ENCODE measurements at places on chromosomes 7 and 10.

- DNase-seq, result no peak
Measured at GRCh38 chr7:94509264-94509886, at the start of gene CASD1. TSS of gene CASD1 (plus strand) at chr7:94509809. CDS start at chr7:94510085, 276 bp downstream.

DNA sequence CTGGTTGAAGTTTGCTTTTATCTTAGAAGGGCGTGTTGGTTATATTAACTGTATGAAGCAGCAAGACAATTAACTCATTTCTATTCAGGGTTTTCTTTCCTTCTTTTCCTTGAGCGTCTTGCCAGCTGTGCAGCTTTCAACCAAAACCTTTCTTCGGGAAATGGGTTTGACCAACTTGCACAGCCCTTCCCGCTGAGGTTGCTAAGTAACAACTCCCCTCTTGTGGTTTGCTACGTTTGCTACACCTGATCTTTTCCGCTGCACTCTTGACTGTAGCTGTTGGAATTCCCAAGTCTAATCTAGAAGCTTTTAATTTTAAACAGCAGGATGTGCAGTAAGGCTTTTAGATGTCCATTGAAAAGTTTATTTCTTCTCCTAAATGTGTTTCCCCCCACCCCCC, 116.9 kb downstream of the CDCA7L start:
- DNase-seq, result no peak

DNA sequence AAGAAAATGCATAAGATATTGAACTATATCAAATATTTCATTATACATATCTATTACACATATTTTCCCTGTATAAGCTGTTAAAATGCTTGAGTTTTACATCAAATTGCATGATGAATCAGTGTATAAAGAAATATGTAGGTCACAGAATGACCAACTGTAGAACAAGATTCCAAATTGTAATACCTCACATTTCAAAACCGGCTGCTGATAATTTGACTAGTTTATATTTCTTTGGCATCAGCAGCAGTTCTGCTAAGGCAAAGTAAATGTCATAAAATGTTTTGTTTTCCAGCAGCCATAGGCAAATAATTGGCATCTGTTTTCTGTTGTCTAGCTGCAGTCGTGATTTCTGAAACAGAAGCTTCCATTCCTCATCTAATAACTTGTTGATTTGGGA, 633.9 kb downstream of the ARL4A start:
- no peak for DNase-seq

DNA sequence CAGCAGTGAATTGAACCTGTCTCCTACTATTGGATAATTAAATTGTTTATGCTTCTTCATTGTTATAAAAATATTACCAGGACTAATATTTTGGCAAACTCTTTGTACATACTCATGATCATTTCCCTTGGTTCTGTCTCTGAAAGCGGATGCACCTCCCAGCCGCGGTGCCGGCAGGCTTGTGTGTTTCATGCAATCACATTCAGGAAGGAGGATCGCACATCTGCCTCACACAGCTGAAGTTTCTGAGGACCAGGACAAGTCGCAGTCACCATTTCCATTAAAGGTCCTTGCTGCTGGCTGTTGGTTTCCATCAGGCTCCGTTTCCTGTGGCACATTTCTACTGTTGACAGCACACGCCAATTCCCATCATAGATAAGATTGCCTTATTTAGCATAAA, 117.8 kb upstream of the SHH start:
- no peak for DNase-seq

DNA sequence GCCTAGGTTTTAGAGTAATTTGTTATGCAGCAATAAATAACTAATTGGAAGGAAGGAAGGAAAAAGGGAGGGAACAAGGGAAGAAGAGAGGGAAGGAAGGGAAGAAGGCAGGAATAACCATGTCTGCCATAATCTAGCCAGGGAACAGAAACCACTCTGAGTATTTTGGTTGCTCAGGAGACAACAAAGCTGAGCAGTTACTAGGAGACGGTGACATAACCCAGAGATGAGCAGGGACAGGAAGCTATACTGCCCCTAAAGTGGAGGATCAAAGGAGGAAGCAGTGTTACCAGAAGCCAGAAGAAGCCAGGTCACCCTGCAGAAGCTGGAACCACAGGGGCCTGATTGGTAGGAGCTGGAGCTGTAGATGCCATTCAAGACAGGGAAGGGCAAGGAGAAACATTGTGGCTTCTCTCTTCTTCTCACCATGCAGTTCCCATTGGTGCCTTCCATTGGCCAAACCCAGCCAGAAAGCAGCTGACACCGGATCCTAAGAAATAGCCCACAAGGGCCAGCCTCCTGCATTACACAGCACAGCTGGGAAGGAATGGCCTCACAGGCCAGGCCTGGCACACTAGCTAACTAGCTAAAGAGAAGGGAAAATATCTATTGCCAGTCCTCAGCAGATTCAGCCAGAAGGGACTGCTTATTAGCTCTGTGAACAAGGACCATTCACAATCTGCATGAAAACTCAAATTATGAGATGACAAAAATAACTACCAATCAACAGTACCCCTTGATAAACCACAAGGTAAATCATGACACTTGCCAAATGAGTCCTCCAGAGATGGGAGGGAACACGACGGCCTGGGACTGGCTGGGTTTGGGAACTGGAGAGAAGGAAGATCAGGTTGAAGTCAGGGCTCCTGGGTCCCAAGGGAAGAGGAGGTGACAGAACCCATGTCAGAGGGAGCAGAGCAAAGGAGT, 184.5 kb upstream of the NFE2L3 start:
- DNase-seq, result no peak

DNA sequence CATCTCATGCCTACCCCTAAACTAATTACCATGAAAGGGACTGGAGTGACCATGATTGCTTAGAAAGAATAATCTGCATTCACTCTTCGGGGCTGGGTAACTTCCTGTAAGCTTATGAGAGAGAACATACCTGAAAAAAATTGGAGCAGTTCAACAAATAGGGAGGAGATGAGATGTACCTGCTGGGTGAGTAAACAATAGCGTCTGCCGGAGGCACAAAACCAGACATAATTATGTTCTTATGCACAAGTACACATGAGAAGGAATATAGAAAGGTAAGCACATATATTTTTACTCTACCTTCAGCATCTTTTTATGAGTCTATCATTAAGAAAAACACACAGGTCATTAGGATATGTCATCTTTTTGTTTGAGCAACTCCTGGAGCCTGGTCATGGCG, 224.6 kb upstream of the FERD3L start:
- DNase-seq, result no peak

DNA sequence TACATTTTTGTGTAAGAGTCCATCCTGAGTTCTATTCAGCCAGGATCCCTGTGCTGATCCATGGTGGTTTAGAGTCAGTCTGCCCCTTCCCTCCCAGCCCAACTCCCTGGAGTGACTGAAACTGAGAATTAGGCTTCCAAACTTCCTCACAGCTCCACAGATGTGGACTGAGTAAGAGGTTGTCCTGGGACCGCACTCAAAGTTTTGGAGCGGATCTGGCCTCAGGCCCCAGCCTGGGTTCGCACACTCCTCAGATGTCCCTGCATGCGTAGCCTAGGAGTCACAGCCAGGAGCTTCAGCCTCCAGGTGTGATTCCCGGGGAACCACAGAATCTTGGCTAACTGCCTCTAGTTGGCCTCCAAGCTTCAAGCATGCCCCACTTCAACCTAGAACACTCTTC, 218.1 kb downstream of the C7orf25 start:
- no peak for DNase-seq

- no peak for DNase-seq
Measured at GRCh38 chr10:44843484-44843883, 67.7 kb upstream of the TMEM72 start.

DNA sequence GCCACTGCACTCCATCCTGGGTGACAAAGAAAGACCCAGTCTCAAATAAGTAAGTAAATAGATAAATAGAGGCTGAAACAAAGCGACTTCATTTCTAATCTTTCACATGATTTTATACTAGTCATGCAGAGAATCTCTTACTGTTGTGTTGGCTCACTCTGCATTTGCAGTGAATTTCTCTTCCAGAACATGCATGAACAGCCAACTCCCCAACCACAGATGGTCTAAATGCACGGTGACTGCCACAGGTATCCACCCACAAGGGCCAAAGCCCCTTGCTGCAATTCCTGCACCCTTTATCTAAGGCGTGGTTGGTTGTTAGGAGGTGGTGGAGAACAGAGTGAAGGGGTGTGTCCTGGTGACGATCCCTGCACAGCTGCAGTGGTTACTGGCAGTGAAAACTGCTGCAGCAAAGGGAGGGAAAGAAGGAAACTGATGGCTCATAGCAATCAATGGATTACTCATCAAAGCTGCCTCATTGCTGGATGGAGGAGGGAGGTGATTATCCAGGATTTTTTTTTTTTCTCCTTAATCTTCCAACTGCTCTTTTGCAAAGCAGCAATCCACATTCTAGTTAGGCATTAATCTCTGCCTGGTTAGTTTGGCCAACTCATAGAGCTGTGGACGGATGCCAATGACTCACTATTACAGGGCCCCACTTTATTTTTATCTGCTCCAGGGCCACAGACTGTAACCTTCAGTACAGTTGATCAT, 50.6 kb downstream of the PRTFDC1 start:
- DNase-seq, result no peak

GRCh38 chr7:143248761-143249354, 14.4 kb upstream of the GSTK1 start:
- DNase-seq, result no peak

- no peak for DNase-seq
Measured at GRCh38 chr7:139127648-139128047, 18.1 kb upstream of the ZC3HAV1 start.

DNA sequence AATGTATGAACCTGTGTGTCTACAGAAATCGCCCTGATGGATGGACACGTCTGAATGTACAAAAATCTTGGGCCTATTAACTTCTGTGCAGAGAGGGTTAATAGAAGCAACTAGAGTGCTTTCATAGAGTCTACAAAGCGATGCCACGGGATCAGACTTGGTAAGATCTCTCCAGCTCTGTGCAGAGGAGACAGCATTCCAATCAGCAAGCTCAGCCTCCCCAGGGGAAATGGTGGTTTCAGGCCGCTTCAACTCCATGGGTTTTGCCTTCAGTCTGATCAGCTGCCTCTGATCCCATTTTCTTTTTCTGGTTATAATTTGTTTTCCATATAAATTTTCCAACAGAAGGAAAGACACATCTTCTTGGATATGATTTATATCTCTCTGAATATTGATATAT, 35.1 kb upstream of the COBL start:
- no peak for DNase-seq

Measured in activated naive CD8-positive, alpha-beta T cell treated with anti-CD3 and anti-CD28 coated beads, Interleukin-2, amount 10 ng/mL, durations not matched to agents 7 days and 5 days (primary cell).